ENCODE measurements at places on chromosomes 11 and 22. TPM values are rescaled to one million over a fixed set of nuclear protein-coding genes. Genes with fewer than 3 reads are reported as not detected.

Gene TIRAP
- total RNA-seq, result 5.1 TPM

Gene LRRC32
- 59.0 TPM for total RNA-seq

Gene CDHR5
- not detected for total RNA-seq

Gene ANGPTL5
- total RNA-seq, result not detected

Gene ARL2
- 73.7 TPM for total RNA-seq
